ENCODE measurements at places on chromosomes 4 and X. TPM values are rescaled to one million over a fixed set of nuclear protein-coding genes. Genes with fewer than 3 reads are reported as not detected.

- no peaks in the 10 kb centered on the region for H3K27me3 ChIP-seq
- no peaks in the 10 kb centered on the region for H3K4me1 ChIP-seq
- H3K36me3 ChIP-seq, result no peaks in the 10 kb centered on the region
- DNase-seq, result no peak
Observed at GRCh38 chrX:9403374-9403773, 61.5 kb upstream of the TBL1X start.

DNA sequence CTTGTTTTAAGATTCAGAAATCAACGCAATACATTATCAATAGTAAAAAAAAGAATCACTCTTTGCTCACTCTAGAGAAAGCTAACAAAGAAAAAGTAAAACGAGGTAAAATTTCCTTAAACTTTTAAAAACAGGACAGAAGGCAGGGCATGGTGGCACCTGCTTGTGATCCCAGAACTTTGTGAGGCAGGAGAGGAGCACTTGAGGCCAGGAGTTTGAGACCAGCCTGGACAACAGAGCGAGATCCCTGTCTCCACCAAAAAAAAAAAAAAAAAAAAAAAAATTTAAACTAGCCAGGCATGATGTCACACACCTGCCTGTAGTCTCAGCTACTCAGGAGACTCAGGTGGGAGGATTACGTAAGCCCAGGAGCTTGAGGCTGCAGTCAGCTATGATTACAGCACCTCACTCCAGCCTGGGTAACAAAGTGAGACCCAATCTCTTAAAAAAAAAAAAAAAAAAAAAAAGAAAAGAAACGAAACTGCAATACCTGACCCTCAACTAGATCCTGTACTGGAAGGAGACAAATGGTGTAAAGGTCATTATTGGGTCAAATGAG, 3.5 kb downstream of the CCNI start:
- H3K36me3 ChIP-seq, result peaks cover 19% of the 10 kb centered on the region
- no peak overlapping the region for H3K27ac ChIP-seq
- peak; percentile 15 for DNase-seq
- H3K27me3 ChIP-seq, result no peaks in the 10 kb centered on the region
- no peak overlapping the region for H3K4me3 ChIP-seq
- H3K4me1 ChIP-seq, result peaks cover 35% of the 10 kb centered on the region

Gene PDE6B
- 18.7 TPM for total RNA-seq

DNA sequence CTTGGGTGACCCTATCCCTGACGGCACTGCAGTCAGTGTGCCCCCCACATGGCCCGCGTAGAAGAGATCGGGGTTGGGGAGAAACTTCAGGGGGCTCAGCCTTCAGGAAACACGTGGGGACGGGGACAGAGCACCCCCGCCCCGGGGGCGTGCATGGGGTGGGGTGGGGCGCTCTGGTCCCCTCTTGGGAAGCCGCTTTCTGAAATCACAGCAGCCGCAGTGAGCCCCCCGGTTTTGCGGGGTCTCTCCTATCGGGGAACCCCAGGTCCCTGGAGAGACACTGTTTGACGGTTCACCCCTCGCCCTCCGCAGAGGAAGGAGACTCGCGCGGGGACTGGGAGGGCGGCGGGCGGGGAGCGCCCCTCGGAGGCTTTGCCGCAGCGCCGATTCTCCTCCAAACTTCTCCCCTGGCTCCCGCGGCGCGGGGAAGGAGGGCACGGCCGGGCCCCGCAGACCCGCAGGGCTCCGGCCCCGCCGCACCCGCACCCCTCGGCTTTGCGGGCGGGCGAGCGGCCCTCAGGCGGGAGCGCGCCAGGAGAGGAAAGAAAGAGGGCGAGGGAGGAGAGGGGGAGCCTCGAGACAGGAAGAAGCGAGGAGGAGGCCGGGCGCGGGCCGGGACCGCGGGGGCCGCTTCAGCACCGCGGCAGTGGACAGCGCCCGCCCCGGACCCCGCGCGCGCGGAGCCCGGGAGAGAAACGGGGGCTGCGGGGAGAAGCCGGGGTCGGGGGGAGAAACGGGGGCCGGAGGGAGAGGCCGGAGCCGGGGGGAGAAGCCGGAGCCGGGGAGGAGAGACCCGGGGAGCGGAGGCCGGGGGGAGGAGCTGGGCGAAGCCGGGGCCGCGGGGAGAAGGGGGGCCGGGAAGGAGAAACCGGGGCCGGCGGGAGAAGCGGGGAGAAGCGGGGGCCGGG, 612 bp downstream of the CPLX1 start:
- H3K4me1 ChIP-seq, result peaks cover 2% of the 10 kb centered on the region
- no peak overlapping the region for H3K27ac ChIP-seq
- H3K27me3 ChIP-seq, result peaks cover 41% of the 10 kb centered on the region
- no peaks in the 10 kb centered on the region for H3K36me3 ChIP-seq
- DNase-seq, result peak; percentile 22
- no peak overlapping the region for H3K4me3 ChIP-seq

DNA sequence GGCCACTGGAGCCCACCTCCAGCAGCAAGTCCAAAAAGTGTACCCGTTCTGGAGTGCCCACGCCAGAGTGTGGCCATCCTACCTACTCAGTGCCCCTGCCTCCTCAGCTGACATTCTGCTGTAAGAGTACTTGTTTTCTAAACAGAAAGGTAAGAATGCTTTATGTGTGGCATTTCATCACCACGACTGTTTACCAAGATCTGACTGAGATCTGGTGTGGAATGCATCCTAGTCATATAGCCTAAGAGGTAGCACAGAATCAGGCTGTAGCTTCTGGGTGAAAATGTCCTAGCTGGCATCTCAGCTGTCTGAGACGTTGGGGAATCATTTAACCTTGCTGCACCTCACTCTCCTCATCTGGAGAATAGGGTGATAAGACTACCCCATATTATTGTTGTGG, 638.7 kb upstream of the TENM3 start:
- H3K4me1 ChIP-seq, result no peaks in the 10 kb centered on the region
- DNase-seq, result no peak
- no peak overlapping the region for H3K27ac ChIP-seq
- H3K4me3 ChIP-seq, result no peak overlapping the region
- no peaks in the 10 kb centered on the region for H3K27me3 ChIP-seq

DNA sequence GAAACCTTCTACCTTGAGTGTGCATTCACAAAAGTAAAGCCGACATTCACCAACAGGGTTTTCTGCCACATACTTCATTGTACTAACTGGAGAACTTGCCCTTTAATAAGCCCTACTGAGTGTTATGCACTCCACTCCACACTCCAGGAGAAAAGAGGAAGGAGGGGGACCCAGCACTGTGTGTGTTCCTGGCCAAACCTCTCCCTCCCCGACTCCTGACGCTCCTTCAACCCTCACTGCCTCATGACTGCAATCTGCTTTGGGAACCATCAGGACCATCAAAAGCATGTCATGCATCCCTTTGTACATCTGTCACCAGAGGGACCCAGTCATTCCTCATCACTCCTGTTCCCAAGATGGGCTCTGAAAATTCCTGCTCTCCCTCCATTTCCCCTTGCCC, 143.7 kb downstream of the RASL11B start:
- peaks cover 14% of the 10 kb centered on the region for H3K4me1 ChIP-seq
- no peak overlapping the region for H3K27ac ChIP-seq
- H3K27me3 ChIP-seq, result no peaks in the 10 kb centered on the region
- no peak for DNase-seq
- no peak overlapping the region for H3K4me3 ChIP-seq

DNA sequence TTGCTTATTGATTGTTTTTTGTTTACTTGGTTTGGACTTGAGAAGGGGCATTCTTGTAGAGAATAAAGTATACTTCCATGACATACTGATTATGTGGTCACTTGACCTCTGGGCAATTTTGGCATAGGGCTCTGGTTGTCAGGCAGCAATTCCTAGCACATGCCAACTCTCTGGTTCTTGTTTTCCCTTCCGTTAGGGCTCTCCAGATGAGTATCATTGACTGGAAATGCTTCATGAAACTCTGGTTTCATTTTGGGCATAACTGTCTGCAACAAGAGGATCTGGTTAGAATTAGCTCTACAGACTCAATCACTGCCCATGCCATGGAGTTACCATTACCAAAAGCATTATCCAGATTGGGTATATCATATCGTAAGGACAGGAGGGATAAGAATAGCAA, 1057.9 kb downstream of the FAT4 start:
- no peak overlapping the region for H3K4me3 ChIP-seq
- H3K36me3 ChIP-seq, result no peaks in the 10 kb centered on the region
- H3K4me1 ChIP-seq, result no peaks in the 10 kb centered on the region
- no peak overlapping the region for H3K27ac ChIP-seq
- H3K27me3 ChIP-seq, result no peaks in the 10 kb centered on the region

DNA sequence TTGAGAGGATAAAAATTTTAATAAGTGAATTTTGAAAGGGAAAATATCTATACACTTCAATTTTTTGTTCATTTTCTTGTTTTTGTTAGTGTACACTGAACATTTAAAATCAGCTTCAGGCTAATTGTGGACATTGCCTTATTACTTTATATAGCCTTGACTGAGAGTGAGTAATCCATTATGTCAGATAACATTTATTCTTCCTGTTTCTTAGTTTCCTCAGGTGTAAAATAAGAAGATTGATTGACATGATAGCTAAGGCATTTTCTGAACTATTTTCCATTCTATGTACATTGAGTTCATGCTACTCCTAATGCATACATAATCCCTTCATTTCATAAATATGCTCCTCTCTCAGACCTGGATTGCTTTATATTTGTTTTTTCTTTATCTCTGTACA, 607.3 kb upstream of the AADAT start:
- no peak for DNase-seq
- H3K27me3 ChIP-seq, result no peaks in the 10 kb centered on the region
- H3K4me1 ChIP-seq, result no peaks in the 10 kb centered on the region

DNA sequence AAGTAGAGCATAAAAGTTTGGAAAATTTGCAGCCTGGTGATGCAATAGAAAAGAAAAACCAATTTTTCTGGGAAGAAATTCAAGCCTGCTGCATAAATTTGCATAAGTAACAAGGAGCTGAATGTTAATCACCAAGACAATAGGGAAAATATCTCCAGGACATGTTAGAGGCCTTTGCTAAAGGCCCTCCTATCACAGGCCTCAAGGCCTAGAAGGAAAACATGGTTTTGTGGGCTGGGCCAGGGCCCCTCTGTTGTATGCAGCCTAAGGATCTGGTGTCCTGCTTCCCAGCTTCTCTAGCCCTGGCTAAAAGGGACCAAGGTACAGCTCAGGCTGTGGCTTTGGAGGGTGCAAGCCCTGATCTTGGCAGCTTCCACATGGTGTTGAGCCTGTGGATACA, 6.2 kb upstream of the RTL3 start:
- no peak overlapping the region for H3K4me3 ChIP-seq
- DNase-seq, result no peak
- no peaks in the 10 kb centered on the region for H3K27me3 ChIP-seq
- no peaks in the 10 kb centered on the region for H3K36me3 ChIP-seq

Data from activated CD4-positive, alpha-beta T cell treated with anti-CD3 and anti-CD28 coated beads, Interleukin-2, amount 10 ng/mL, durations not matched to agents 7 days and 5 days (primary cell).